ENCODE measurements at places on chromosomes 16 and 17.

GRCh38 chr17:81577278-81578000, 25.3 kb upstream of the FAAP100 start:
- DNase-seq = no peak

DNA sequence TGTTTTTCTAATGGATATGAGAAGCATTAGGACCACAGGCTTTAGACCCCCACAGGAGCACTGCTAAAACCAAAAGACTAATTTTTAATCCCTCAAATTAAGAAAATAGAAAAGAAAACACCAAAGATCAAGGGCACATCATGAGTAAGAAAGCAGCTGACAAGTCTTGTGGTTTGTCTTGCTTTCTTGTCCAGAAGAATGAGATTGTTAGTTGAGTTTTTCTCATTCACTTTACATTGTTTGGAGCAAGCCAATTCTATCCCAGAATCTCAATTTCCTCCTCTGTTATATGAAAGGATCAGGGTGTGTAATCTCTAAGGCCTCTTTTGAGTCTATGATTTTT, 899.0 kb downstream of the KCNJ2 start:
- DNase-seq = no peak

DNA sequence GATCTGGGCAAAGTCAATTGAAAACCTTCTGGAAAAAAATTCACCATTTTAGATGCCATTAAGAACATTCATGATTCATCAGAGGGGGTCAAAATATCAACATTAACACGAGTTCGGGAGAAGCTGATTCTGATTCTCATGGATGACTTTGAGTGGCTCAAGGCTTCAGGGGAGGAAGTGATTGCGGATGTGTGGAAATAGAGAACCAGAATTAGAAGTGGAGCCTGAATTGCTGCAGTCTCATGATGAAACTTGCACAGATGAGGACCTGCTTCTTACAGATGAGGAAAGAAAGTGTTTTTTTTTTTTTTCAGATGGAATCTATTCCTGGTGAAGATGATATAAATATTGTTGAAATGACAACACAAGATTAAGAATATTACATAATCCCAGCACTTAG, 12.9 kb downstream of the ITGAX start:
- no peak for DNase-seq

DNA sequence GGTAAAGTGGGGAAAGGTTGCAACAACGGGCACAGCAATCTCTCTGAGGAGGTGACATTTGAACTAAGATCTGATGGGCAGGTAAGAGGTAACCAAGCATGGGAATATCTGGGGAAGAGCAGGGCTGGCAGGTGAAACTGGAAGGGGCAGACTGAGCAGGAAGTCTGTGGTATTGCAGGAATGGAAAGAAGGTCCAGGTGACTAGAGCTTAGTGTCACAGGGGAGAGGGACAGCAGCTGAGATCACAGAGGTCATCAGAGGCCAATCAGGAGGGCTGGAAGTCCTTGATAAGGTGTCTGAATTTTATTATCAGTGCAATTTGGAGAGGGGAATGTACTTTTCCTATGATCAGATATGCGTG, 73.3 kb upstream of the DHX40 start:
- no peak for DNase-seq

DNA sequence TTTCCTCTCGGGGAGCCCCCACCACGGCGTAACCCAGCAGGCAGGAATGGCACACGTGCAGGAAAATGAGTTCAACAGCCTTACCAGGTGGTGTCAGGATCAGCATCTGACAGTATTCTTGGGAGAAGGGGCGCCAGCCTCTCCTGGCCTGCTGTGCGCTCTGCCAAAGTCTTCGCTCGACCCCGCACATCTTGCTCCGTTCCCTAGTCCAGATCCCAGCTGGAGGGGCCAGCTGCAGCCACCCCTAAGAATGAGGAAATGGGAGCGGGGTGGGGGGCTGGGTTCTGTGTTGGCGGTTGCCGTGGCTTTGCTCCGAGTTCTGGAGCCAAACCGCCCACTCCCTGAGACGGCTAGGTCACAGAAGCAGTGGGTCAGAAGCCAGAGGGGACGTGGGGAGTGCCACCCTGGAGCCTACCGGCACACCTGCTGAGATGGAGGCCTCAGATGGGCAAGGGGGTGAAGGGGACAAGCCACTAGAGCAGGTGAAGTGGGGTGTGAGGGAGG, at the start of gene CHCT1:
Gene CHCT1 (plus strand): TSS at position 328 of the 504 bp plus-strand sequence. CDS start 104 bp downstream, at position 432.
- DNase-seq = no peak

GRCh38 chr16:70395345-70395901, 43.5 kb downstream of the ST3GAL2 start:
- peak; percentile 65 for DNase-seq

- DNase-seq = peak; percentile 47
These were observed 593 bp upstream of the WDR45B start for GRCh38 chr17:82648742-82649331.

GRCh38 chr17:31680126-31680525, 178.9 kb downstream of the COPRS start:
- DNase-seq = no peak

- no peak for DNase-seq
These were observed 384.3 kb downstream of the CDH13 start for GRCh38 chr16:83010776-83011720.

- DNase-seq = no peak
These were observed 49.6 kb downstream of the CYLD start for GRCh38 chr16:50791522-50791921.

- DNase-seq = no peak
These were observed 70.7 kb upstream of the GNAO1 start for GRCh38 chr16:56120447-56121155.

Data from activated CD8-positive, alpha-beta memory T cell treated with anti-CD3 and anti-CD28 coated beads, Interleukin-2, amount 50 U/mL, for 4 hours (primary cell).